ENCODE measurements at places on chromosomes 5 and 9.
A peak's percentile ranks its signal among the peaks of the same experiment; 100 is the strongest.

GRCh38 chr9:130128251-130128650, 44.0 kb upstream of the NCS1 start:
- DNase-seq, result no peak

DNA sequence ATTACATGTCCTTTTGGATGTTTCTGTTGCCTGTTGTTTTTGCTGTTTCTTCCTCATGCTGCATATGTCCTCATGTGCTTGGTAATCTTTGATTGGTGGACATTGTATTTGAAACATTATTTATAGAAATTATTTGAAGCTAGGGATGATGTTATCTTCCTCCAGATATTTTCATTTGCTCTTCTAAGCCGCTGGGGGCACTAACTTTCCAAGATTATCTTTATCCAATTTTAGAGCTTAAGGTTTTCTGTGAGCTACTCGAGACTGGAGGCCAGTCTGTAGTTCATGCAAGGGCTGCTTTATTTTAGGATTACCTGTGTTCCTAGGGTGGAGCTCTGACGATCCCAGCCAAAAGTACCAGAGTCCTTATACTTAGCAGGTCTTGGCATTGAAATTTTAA, 40.9 kb downstream of the STX17 start:
- DNase-seq, result no peak

DNA sequence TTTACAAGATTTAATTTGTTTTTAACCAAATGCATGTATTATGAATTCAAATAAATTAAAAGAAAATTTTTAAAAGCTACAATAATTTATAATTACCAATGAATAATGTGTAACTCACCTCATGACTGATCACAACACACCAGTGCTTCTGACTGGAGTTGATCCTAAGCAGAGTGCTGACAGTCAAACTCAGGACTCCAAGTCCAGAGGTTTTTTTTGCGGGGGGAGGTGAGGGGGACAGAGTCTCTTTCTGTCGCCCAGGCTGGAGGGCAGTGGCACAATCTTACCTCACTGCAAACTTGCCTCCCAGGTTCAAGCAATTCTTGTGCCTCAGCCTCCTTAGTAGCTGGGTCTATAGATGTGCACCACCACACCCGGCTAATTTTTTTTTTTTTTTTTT, 71.0 kb upstream of the MELK start:
- no peak for DNase-seq

DNA sequence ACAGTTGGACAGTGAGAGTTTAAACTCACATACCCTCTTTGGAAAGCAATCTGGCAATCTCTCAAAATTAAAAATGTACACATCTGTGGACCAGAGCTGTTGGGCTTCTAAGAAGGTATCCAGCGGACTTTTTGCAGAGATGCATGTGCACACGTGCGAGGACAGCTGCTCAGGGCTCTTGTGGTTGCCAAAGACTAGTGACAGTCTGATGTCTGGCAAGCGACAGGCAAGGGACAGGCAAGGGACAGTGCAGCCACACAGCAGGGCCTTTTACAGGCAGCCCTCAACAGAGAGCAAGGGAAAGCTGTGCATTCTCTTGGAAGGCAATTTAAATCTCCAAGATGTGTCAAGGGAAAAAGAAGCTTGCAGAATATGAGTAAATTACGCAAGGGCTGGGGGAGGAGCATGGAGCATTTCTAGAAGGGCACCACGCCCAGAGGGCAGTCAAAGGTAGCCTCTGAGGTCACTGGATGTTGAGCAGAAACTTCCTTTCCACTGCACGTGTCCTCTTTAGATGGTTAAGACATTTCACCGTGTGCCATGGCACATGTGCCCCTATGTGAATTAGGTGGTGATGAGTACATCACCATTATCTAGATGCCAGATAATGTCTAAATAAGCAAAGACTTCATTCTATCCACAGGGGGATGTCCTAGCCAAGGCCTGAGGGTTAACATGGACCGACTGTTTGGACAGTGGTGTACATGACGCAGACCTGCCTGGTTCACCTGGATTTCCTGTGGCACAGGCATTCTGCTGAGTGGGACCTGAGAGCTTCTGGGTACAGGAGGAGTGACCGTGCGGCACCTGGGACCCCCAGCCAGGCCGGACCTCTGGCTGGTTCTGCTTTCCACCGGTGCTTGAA, 9.1 kb downstream of the GFPT2 start:
- DNase-seq, result no peak

GRCh38 chr9:97487861-97488260, 13.6 kb upstream of the TMOD1 start:
- DNase-seq, result no peak

DNA sequence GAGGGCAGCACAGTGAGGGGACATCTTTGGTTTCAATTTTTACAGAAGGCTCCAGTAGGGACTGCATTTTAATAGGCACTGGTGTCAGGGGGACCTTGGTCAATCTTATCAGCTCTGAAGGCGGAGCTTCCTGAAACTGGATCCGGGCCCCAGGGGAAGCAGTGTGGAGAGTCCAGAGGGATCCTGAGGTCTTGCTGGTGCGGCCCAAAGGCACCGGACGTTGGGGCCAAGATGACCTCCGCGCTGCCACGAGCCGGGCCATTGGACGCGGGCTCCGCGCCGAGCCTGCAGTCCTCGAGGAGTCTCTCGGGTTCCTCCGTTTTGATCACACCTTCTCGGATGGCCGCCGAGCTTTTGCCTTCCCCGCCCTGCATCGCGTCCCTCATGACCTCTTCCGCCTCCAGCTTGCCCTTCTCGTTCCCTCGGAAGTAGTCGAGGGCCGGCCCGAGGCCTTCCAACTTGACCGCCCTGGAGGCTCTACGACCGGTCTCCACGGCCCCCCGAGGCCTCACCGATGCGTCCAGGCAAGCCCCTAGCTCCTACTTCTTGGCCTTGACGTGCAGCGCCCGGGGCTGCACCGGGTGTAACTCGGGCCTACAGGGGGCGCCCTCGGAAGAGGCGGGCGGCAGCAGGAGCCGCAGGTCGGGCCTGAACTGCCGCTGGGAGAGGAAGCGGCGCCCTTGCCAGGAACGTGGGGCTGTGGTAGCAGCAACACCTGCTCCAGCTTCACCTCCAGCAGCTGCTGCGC, 18.8 kb downstream of the C5orf52 start:
- no peak for DNase-seq

DNA sequence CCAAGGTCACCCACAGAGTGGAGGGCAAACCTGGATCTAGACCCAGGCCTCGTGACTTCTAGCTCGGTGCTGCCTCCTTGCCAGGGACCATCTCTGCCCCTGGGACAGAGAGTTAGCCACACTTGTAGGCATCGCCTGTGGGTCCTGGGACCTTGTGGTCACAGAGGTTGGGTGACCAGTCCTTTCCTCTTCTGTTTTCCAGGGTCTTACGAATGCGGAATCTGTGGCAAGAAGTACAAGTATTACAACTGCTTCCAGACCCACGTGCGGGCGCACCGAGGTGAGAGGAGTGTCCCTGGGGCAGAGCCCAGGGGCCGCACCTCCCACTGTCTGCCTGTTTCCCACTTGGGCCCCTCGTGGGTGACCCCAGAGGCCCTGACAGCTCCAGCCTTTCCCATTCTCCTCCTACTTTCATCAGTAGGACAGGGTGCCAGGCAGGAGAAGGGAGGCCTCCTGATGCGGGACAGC, 76.3 kb downstream of the AMBP start:
- DNase-seq, result no peak

DNA sequence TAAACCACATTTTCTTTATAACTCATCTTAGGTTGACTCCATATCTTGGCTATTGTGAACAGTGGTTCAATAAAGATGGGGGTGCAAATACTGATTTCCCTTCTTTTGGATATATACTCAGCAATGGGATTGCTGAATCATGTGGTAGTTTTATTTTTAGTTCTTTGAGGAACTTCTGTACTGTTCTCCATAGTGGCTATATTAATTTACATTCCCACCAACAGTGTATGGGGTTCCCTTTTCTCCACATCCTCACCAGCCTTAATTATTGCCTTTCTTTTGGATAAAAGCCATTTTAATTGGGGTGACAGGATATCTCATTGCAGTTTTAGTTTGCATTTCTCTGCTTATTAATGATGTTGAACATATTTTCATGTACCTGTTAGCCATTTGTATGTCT, 107.7 kb upstream of the EQTN start:
- DNase-seq, result no peak

GRCh38 chr5:3361811-3362605, 233.6 kb upstream of the IRX1 start:
- DNase-seq, result no peak

DNA sequence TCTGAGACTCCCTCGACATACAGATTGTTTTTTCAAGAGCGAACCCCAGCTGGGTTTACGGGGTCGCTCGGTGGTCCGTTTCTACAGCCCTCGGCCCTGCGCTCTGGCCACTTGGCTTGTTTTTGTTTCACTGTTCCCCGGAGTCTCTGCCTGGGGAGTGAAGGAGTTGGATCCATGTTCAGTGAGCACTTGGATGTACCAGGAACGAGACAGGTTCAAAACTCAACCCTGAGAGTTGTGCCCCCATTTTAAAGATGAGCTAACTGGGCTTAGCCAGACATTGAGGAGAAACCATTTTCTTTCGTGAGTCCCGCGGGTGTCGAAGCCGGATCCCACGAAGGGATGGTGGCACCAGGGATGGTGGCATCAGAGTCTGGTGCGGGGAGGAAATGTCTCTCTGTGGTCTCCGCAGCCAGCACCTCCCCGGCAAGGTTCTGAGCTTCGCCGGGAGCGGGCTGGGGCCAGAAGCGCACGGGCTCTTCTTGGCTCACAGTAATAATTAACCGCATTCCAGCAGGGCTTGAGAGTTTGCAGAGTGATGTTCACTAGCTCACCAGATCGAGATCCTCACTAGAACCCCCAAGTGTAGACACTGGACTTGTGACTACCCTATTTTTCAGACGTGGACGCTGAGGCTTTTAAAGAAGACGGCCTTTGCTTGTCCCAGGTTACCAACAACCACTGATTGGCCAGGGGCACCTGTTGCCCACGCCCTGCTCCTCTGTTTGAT, 1.0 kb downstream of the MSX2 start:
- no peak for DNase-seq

DNA sequence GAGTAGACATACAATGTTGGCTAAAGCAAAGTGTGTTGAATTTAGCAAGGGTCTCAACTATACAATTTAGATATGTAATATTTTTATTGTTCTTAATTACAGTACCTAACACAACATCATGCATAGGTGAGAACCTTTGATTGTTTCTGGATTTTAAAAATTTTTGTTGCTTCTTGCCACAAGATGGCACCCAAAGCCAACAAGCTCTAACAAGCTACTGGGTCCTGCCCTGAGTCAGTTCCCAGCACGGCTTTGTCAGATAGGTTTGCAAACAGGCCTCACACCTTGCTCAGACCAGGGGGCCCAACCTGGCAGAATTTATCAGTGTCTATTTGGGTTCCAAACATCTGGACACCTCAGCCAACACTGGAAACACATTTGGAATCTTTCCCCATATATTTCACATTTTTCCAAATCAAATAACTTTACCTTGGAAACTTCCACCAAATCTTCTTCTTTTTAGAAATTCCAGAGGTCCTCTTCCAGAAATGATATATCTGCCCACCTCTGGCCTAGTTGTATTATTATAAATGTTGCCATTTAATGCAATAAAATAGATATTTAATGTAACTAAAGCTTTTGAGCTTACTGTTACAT, 49.5 kb upstream of the EGFLAM start:
- DNase-seq, result peak; percentile 14

DNA sequence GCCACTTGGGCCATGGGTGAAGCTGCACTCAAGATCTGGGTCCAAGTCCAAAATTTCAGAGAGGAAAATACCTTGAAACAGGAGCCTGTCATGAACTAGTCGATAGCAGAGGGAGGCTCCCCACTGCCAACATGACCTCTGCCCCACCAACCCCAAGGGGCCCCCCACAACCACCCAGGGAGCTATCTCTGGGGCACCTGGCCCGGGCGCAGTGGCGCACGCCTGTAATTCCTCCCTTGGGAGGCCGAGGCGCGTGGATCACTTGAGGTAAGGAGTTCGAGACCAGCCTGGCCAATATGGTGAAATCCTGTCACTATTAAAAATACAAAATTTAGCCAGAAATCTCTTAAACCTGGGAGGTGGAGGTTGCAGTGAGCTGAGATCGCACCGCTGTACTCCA, 20.1 kb upstream of the HMCN2 start:
- DNase-seq, result no peak

GRCh38 chr9:105694190-105694847, at the start of gene TMEM38B:
TMEM38B (plus strand) TSS chr9:105694541; CDS start chr9:105694661, 120 bp downstream.
- DNase-seq, result no peak

GRCh38 chr5:38297830-38298608, 39.7 kb downstream of the EGFLAM start:
- no peak for DNase-seq

- DNase-seq, result no peak
These were observed 165.6 kb downstream of the YTHDC2 start for GRCh38 chr5:113678924-113679575.

GRCh38 chr5:52799358-52799982, 11.8 kb downstream of the ITGA1 start:
- DNase-seq, result no peak

DNA sequence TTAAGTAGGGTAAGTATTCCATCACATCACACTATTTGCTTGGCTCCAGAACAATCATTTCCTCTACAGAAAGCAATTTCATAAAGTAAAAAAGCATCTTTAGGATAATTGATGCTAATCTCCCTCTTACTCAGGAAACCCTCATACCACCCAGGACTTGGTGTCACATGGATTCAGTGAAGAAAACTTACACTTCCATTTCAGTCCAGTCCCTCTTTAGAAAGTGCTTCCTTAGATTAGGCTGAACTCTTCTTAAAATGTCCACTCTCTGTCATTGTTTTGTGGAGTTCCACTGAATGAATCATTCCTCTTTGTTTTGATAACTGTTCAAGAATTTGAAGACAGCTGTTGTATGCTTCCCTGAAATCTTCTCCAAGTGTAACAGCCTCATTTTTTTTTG, 144.0 kb upstream of the ZNF462 start:
- no peak for DNase-seq

- no peak for DNase-seq
These were observed 20.4 kb downstream of the UHRF2 start for GRCh38 chr9:6433410-6433809.

- DNase-seq, result no peak
These were observed 43.9 kb upstream of the ORM1 start for GRCh38 chr9:114278881-114279570.

DNA sequence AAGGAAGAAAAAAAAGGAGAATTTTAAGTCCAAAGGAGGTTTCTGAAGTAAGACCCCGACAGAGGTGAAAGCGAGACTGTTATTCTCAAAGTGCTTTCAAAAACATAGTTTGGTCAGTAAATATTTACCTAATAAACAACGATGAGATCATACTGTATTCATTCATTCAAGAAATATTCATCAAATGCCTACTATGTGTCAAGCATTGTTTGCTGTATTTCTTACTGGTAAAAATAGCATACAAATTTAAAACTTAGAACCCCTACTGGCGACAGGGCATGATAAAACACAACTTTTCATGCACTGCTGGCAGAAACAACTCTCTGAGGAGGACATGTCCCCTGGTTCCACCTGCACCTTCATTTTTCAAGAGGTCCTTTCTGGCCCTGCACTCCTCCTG, 190.7 kb downstream of the CDK5RAP2 start:
- DNase-seq, result no peak

GRCh38 chr9:131610231-131610761, 65.0 kb downstream of the PRRT1B start:
- DNase-seq, result no peak

GRCh38 chr5:150734579-150735384, 24.0 kb downstream of the DCTN4 start:
- DNase-seq, result no peak
